Lung microvascular endothelial cell (primary cell): ENCODE measurements at places on chromosomes 3 and 15. TPM values are rescaled to one million over a fixed set of nuclear protein-coding genes. Genes with fewer than 3 reads are reported as not detected.

DNA sequence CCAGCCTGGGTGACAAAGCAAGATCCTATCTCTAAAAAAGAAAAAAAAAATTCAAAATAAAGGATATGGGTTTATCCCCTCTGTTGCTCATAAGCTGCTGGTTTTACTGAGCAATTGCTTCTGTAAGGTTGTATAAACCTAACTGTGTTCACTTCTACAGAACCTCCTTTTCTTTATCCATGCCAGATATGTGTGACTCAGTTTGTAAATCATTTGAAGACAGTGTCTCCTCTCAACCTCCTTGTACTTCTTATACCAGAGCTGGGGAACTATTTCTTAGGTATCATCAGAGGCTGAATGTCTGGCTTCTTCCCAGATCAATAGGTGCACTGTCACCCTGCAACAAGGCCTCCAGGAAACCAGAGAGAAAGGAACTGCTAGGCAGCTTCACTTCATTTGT lies 273.8 kb downstream of the CD47 start:
- DNase-seq = no peak

- no peak for DNase-seq
Observed at GRCh38 chr15:38540510-38540909, 24.1 kb downstream of the RASGRP1 start.

DNA sequence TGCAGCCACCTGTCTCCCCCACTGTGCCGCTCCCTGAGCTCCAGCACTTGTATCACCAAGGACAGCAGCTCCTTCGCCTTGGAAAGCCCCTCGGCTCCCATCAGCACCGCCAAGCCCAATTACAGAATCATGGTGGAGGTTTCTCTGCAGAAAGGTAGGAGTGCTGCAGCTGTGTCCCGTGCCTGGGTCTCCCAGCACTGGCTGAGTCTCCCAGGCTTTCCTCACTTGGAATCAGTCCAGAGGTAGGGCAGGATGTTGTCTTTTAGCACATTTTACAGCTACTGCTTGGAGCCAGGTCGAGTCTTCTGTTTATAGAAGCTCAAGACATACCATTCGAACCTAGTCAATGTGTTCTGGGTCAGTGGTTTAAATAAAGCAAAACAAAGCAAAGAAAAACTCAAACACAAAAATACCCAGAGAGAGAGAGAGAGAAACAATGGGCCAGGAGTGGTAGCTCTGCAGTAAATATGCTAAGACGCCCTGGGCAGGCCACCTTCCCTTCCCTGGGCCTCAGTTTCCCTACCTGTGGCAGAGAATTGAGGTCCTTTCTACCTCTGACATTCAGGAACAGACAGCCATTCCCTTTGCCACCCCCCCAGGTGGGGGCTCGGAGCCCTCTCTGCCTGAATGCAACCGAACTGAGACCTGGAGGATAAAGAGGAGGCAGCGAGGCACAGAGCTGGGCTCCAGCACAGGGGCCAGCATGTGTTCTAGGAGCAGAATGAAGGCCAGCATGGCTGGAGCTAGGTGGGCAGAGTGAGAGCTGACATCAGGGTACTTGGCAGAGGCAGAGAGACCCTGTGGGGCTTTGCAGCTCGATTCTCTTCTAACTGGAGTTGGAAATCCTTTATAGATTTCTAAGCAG lies 44.1 kb downstream of the STARD5 start:
- no peak for DNase-seq

The CYP8B1 gene
- total RNA-seq = not detected in 2 replicates

The B3GNT5 gene
- total RNA-seq = 22.7 and 31.3 TPM in 2 replicates

The ZCWPW2 gene
- total RNA-seq = under 0.01 and 0.20 TPM in 2 replicates

The CLRN1 gene
- total RNA-seq = not detected in 2 replicates
